ENCODE measurements at places on chromosomes 16 and 17. TPM values are rescaled to one million over a fixed set of nuclear protein-coding genes. Genes with fewer than 3 reads are reported as not detected.

The PITPNC1 gene
- 17.4 TPM for total RNA-seq

GRCh38 chr16:67490335-67491096 lies 7.2 kb upstream of the AGRP start:
- no peak for DNase-seq

GRCh38 chr17:4098521-4099209 lies 44.2 kb downstream of the ZZEF1 start:
- no peak for DNase-seq

The STAC2 gene
- total RNA-seq = not detected

The TNK1 gene
- 32.7 TPM for total RNA-seq

DNA sequence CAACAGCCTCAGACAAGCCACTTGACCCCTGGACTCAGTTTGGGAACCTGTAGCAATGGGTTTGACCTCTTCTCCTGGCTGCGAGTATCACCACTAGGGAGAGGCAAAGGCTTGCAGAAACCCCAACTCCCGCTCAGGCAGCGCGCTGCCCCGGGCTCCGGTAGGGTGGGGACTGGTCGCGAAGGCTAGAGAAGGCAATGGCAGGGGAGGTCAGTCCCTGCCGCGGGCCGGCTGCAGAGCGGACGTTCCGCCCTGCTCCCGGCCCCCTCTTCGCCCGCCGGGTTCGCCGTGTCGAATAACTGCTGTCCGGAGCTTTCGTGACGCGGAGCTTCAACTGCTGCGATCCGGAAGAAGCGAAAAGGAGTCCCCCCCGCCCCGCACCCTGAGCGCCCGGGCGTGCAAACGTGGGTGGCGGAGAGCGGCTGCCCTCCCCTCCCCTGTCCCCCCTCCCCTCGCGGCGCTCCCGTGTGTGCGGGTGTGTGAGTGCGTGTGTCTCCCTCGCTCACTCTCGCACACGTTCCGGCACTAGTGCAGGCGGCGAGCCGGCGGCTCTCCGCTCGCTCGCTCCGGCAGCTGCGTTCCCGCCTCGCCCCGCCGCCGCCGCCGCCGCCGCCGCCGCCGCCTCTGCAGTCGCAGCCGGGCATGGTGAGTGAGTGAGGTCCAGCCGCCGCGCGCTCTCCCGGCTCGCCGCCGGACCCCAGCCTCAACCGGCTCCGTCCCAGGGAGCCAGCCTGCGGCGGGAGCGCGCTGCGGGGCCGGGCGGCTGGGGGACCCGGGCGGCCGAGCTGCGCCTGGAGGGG lies 772 bp upstream of the SHISA6 start:
- peak; percentile 68 for DNase-seq

The ADORA2B gene
- 3.5 TPM for total RNA-seq

DNA sequence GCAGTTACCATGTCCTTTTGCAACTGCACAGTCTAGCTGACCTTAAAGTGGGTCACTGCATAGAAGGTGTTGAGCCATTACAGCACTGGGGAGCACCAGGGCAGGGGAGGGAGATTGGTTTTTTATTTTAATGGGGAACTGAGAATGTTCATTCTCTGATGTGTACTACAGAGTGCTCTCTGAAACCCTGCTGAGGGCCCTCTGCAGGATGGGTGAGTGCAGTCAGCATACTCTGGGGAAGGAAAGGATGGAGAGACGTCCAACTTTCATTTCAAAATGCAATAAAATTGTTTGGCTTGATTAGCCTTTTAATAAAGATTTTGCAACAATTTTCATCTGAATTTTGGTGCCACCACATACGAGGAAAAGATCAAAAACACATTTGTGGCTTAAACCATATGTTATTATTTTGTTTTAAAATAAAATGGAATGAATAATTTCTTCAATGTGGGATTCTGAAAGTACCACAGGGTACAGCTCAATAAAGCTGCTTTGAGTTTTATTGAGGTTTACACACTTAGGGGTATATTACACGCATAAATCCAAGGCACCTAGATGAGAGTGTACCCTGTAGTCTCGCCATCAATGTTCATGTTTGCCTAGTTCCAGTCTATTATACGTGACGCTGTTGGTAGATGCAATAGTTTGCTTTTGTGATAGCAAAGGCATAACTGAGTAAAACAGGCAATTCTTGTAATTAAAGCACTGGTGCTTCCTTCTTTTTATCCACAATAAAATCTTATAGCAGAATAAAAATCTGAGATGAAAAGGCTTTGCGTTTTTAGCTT lies 73.5 kb downstream of the SNX11 start:
- DNase-seq = no peak

The DNAJA3 gene
- total RNA-seq = 53.0 TPM

The COG1 gene
- total RNA-seq = 49.3 TPM

DNA sequence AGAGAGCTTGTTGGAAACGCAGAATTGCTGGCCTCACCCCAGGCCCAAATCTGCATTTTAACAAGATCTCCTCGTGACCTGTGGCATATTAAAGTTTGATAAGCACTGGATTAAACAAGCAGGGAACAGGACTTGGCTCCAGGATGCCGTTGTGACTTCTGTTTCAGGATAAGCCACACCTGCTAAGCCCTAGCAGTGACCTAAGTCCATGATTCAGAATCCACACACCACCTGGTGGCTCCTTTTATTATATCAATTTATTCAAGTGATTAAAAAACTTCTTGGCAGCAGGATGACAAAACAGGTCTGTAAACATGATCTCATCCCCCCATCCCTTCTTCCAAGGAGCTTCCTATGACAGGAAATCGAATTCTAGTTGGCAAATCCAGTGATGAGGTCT lies 9.1 kb downstream of the NAGPA start:
- peak; percentile 73 for DNase-seq

DNA sequence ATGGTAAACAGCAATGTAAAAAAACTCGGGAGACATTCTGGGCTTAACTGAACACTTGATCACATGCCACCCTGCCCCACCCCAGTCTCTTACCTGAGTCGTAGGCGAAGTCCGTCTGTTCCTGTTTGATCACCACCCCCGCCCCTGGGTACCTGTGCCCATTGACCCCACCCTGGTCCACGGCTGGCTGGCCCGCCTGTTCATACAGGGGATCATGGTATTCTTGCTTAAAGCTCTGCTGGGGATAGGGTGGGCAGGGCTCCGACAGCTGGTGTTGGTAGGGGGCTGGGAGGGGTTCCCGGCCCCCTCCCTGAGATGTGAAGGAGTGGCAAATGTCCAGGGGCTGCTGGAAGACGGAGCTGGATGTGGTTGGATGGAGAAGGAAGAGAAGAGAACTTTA lies 13.6 kb downstream of the ETV4 start:
- peak; percentile 64 for DNase-seq

GRCh38 chr16:87927195-87927562 lies 9.2 kb downstream of the CA5A start:
- DNase-seq = no peak

GRCh38 chr17:12979826-12980500 lies 37.9 kb downstream of the ELAC2 start:
- DNase-seq = no peak

DNA sequence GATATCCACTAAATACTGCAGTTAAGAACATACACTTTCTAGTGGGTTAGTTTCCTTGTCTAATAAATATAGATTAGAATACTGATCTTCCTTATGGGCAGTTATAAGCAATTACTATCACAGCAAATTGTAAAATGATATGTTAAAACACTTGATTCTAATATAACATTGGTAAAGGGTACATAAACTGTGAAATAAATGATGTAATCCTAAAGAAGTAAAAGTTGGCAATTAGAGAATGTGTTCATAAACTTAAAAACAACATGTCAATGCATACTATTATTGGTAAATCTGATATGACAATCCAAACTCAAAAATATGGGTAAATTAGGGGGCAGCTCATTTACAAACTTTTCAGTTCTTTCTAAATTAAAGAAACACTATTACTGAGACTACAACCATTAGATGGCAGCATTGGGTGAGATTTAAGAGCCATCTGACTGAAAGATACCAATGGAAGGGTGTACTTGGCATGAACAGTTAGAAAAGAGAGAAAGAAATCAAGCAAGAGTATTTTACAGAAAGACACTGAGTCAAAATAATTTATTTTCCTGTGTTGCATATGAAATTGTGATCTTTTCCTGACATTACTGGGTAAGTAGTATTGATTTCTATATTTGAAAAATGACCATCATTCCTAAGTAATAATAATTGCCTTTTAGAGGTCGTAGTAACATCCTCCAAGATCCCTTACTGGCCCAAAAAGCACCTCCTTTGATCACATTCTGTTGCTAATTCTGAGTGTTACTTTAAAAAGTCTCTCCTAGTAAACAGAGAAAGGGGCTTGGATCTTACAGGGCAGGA lies 119.6 kb downstream of the SPAG9 start:
- peak; percentile 87 for DNase-seq

DNA sequence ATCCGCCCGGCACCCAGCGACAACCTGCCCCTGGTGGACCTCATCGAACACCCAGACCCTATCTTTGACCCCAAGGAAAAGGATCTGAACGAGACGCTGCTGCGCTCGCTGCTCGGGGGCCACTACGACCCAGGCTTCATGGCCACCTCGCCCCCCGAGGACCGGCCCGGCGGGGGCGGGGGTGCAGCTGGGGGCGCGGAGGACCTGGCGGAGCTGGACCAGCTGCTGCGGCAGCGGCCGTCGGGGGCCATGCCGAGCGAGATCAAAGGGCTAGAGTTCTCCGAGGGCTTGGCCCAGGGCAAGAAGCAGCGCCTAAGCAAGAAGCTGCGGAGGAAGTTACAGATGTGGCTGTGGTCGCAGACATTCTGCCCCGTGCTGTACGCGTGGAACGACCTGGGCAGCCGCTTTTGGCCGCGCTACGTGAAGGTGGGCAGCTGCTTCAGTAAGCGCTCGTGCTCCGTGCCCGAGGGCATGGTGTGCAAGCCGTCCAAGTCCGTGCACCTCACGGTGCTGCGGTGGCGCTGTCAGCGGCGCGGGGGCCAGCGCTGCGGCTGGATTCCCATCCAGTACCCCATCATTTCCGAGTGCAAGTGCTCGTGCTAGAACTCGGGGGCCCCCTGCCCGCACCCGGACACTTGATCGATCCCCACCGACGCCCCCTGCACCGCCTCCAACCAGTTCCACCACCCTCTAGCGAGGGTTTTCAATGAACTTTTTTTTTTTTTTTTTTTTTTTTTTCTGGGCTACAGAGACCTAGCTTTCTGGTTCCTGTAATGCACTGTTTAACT lies 1.0 kb downstream of the NOG start:
- DNase-seq = no peak

The IRF8 gene
- total RNA-seq = 35.6 TPM

DNA sequence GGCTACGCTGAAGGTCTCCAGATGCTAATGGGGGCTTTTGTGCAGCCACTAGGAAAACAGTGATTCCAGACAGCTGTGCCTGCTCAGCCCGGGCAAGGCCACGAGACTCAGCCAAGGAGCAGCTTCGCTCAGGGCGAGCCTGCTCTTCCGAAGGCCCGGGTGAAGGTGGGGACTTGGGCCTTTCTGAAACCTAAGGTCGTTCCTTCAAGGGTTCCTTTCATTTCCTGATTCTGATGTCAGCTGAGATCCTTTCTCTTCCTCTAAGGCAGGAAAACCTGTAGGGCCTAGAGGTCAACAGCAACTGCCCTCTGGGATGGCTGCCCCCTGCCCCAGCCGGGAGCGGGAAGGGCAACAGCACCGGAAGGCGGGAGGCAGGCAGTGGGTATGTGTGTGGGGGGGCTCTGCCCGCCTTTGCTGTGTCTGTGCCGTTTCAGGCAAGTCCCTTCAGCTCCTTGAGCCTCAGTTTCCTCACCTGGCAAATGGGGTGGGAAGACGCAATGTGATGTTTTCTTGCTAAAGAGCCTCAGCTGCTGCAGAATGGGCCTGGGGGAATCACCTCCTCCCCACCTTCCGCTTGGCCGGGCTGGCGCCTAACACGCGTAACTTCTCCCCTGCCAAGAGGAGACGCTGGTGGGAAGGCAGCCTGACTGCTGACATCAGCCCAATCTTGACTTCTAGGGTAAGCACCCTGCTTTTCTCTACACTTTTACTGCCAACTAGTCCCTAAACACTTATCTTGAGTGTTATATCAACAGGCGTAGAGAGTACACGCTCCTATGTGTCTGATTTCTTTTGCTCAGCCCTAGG lies 32.8 kb downstream of the IRF8 start:
- no peak for DNase-seq

The CD300LG gene
- total RNA-seq = 0.45 TPM

The MFSD11 gene
- total RNA-seq = 7.0 TPM

The SOCS3 gene
- 52.2 TPM for total RNA-seq

DNA sequence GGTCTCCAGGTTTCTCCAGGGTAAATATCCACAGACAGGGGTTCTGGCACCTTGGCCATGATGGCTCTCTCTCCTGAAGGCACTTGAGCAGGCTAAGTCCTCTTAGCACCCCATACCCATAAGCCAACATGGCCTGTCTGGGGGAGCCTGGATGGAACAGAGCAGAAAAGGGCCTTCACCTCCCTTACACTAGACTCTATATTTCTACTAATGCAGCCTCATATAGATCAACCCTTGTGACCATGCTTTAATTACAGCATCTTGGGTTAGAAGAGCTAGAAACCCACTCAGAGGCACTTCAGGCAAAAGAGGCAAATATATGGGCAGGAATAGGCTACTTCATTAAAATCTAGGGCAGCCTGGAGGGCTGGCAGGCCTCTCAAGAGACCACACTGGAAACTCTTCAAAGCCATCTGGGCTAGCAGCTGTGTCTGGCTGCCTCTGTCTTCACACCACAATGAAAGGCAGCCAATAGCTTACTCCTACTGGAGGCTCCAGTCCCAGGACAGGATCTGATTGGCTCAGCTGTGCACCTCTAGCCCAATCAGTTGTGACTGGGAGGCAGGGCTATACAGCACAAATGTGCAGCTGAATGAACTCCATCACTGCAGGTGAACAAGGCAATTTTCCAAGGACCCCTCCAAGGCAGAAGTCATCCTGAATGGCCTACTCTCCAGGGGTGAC lies 4.7 kb upstream of the CDT1 start:
- DNase-seq = no peak

DNA sequence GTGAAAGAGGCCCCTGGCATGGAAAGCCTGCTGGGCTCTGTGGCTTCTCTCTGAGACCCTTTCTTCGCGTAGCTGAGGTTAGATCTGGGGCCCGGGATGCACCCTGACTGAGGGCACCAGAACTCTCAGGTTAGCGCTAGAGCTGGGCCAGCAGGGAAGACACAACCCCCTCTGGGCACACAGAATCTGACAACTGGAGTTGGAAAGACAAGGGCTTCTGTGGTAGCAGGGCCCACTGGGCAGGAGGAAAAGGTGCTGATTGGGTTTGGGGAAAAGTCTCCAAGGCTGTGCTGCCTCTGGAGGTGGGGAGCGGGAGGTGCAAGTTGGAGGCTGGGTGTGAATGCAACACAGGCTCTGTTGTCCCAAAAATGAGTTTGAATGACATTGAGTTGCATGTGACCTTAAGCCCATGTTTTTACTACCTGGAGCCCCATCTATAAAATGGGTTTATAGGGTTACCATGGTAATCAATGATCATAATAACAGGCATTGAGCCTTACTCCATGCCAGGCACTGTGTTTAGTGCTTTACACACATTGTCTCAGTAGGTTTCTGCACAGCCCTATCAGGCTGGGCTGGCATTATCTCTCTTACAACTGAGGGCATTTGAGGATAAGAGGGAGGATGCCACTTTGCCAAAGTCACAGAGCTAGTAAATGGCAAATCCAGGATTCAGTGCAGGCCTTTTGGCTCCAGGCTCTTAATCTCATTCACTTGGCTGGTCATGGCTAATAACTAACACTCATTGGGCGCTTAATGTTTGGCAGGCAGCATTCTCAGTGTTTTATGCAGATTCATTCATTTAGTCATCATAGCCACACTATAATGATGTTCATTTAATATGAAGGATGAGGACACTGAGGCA lies 9.5 kb upstream of the IGFBP4 start:
- DNase-seq = peak; percentile 42

The TUBD1 gene
- total RNA-seq = 13.8 TPM

The CCL11 gene
- total RNA-seq = not detected

- DNase-seq = no peak
Observed at GRCh38 chr16:83721676-83722075, 86.1 kb upstream of the HSBP1 start.

- DNase-seq = no peak
Observed at GRCh38 chr17:40422990-40423633, 5.4 kb upstream of the TOP2A start.
